NCI-H345 (cell line): ENCODE measurements at places on chromosomes 6 and 20.

DNA sequence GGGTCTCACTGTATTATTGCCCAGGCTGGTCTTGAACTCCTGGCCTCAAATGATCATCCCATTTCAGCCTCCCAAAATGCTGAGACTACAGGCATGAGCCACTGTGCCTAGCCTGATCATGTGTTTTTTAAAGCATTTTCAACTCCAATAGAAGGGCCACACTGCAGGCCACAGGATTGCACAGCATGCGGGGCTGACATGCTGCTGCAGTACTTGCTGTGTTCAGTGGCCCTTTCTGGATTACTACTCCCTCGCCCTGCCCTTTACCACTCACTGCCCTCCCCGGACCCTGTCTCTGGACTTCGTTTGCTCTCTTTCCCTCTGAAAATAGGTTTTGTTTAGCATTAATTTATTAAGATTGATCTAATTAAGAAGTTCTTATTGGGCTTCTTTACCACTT is 37.3 kb downstream of the HECA start:
- no peak for DNase-seq

- no peak for DNase-seq
Observed at GRCh38 chr6:88614316-88614877, 349.0 kb downstream of the RNGTT start.

GRCh38 chr6:157770946-157771345 is 52.1 kb upstream of the SNX9 start:
- DNase-seq = no peak

DNA sequence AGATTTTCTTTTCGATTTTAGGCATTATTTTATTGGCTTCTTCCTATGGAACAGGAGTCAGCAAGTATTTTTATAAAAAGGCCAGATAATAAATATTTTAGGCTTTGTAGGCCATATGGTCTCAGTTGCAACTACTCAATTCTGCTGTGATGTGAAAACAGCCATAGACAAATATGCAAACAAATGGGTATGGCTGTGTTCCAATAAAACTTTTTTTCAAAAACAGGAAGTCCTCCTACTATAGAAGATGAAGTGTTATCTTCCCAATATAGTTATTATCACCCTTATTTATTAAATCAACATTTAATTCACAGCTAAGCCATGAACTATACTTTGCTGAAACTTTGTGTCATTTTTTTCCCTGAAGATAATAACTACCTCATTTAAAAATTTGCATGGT is 57.2 kb downstream of the CHD6 start:
- no peak for DNase-seq

DNA sequence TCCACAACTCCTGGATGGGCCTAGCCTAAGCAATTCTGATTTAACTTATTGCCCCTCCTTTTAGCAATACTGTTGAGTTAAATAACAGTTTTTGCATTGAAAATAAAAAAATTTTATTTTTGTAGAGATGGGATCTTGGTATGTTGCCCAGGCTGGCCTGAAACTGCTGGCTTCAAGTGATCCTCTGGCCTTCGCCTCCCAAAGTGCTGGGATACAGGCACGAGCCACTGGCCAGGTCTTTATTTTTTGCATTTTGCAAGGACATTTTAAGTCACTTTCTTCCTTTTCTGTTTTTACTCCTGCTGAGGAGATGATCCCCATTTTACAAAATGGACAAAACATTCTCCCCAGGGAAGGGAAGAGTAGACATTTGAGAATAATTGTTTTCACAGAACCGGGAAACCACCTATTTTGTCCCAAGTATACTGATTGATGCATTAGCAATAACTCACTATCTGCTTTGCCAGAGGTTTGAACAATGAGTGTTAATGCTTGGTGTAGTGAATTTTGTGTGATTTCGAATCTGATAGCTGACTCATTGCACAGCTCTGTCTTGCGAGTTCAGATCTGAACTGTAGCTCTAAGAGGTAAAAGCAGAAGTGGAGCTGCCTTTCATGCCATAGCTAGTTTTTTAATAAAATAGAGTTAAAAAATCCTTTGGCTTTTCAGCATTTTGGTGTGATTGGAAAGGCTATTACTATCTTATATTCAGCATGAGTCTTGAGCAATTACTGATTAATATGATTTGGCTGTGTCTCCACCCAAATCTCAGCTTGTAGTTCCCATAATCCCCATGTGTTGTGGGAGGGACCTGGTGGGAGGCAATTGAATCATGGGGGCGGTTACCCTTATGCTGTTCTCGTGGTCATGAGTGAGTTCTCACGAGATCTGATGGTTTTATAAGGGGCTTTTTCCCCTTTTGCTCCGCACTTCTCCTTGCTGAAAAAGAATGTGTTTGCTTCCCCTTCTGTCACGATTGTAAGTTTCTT is 20.9 kb downstream of the IGF2R start:
- no peak for DNase-seq

DNA sequence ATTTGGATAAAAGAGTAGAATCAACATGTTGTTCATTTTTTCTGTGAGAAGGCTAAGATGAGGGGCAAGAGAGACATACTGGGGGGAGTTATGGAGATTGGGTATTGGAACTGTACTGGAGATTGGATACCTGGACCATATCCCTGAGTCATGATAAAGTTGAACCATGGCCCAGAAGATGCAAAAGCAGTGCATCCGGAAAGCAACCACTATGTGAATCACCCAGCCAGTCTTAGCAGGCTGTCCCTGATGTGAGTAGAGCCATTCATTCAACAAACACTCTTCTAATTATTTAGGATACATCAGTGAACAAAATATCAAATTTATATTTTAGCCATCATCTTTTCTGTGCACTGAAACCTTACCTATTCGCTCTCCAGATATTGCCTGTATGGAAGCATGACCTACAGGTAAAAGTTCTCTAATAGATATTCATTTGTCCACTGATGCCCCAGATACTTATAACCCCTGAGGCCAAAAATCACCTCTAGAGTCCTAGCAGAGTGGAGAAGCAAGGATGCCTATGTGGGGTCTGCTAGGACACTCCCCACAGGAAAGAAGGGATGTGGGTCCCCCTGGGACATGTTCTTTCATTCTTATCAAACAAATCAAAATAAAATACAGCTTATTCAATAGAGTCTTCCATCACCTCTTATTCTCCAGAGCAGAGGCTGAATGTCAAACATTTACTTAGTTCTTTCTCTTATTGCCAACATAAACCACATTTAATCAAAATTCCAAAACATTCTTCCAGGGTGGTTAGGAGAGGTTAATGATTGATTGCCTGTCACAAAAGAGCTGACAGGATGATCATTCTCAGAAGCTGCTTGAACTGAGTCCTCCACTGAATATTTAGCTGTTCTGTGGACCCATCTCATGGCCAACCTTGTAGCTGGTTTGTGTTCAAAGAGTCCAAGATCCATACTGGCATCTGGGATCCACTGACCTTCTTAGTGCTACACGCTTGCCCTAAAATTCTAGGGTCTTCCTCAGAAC is 37.0 kb upstream of the PKHD1 start:
- no peak for DNase-seq

DNA sequence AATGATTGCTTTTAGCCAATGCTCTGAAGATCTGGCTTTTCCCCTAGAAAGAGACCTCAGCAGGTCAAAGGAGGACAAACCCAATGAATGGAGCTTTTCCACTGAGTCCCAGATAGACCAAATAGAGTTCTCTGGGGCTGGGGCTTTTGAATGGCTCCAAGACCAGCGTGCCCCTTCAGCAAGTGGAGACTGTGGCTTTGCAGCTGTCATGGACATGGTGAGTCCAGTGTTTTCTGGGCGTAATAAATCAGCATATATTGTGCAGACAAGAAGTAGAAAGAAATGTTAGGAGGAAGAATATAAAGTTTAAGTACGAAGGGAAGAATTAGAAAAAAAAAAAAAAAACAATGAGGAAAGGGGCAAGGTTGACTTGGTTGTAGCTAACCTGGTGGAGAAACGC is 28.1 kb downstream of the ULBP1 start:
- DNase-seq = no peak

DNA sequence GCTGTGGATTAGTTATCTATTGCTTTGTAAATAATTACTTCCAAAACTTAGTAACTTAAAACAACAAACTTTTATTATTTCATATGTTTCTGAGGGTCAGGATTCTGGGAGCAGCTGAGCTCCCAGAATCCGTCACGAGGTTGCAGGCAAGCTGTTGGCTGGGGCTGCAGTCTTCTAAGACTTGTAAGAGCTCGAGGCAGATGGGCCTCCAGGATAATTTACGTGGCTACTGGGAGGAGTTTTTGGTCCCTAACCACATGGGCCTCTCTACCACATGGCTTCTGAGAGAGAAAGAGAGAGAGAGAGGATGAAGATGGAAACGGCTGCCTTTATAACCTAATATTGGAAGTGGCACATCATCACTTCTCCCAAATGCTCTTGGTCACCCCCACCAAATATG is 64.9 kb upstream of the SULF2 start:
- DNase-seq = no peak

- DNase-seq = no peak
Observed at GRCh38 chr20:47233333-47234188, 122.9 kb downstream of the ZMYND8 start.

- DNase-seq = no peak
Observed at GRCh38 chr6:169689287-169689686, 12.5 kb downstream of the WDR27 start.

DNA sequence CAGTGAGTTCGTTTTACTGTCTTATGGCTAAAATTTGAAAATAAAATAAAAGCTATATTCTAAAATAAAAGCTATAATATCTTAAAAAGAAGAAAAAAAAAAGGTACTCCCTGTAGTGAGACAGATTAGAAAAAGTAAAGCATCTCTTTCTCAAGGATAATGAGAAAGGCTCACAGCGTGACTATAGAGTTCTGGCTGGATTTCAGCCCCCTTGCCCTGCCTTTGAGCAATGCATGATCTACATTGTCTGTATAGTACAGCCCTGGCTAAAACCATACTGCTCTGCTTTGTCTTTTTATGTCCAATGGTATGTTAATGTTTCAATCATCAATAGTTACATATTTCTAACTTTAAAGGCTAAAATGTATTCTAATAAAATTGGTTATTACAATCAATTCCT is 91.2 kb downstream of the PRSS35 start:
- no peak for DNase-seq

- no peak for DNase-seq
Observed at GRCh38 chr6:72913797-72914196, 291.9 kb downstream of the KCNQ5 start.

DNA sequence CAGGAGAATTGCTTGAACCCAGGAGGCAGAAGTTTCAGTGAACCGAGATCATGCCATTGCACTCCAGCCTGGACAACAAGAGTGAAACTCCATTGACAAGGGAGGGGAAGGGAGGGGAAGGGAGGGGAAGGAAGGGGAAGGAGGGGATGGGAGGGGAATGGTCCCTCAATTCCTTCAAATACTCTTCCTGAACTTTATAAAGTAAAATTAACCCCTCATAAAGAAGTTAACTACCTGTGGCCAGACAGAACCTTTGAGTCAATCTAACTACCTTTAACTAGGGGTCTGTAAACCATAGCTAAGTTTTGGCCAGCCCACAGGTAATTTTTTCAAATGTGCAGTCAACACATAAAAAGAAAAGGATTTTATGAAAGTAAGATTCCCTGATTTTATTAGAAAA is 131.0 kb downstream of the ZMYND8 start:
- no peak for DNase-seq

DNA sequence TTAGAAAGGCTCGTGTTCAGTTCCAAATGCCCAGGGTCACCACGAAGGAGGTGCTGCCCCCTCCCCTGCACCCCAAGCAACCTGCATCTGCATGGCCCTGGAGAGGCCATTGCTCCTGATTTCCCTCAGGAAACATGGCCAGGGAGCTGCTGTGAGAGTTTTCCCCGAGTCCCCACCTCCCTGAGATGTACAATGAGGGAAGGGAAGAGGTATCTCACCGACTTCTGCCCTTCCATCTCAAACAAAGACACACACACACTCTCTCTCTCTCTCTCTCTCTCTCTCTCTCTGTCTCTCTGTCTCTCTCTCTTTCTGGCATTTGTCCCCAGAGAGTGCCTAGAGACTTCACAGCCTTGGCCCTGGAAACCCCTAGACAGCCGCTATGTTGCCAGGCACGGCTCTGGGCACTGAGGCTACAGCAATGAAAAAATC is 120.4 kb downstream of the MRPL14 start:
- DNase-seq = no peak

- no peak for DNase-seq
Observed at GRCh38 chr6:20906945-20907344, 372.7 kb downstream of the CDKAL1 start.

DNA sequence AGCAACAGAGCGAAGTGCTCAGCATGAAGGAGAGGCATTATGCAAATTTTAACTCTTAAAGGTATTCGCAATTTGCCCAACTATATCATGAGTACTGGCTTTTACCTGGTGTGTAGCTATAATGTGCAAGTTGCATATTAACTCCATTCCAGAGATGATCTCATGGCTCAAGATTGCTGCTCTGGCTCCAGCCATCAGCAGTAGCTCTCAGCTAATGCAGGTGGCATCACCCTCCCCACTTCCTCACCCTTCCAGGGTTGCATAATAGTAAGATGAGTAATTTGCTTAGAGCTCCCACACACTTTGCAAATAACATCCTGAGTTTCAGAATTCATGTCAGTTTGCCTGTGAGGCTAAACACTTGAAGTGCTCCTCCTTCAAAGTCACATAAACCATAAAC is 15.9 kb upstream of the PCSK2 start:
- no peak for DNase-seq

DNA sequence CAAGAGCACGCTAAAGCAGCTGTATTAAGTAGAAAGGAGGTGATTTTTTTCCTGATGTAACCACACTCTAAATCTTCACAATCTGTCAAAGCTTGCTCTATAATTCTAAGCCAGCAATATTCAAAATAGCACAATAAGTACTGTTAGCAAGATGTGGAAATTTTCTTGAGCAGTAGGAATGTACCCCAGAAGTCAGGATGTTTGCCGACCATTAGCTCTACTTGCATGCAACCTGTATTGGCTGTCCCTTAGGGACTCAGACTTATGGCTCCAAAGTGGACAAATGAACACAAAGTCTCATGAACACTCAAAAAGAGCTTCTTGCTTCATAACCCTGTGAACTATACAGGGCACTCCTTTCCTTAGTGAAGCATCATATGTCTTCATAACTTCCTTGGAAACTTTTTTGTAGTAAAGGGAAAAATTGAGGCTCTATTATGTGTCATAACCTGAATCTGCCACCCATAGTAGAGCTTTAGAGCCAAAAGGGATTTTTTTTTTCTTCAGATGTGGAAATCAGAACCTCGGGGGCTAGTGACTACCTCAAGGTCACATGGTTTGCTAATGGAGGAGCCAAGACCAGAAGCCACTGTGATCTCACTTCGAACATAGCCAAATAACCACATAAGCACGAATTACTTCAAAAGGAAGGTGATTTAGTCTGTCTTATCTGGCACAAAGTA is 54.5 kb downstream of the ADGRG6 start:
- DNase-seq = no peak
